ENCODE measurements at places on chromosomes 16 and 17.

DNA sequence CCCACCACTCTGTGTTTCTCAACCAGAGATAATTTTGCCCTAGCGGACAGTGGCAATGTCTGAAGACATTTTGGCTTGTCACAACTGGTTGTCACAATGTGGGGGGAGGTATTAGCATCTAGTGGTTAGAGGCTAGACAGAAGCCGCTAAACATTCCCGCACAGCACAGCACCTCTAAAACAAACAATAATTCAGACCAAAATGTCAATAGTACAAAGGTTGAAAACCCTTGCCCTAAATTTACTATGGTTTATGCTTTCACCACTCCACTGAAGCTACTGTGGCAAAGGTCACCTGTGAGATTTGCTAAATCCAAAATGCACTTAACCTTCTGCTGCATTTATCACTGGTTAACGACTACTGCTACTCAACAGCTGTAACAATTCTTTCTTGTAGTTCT, 14.1 kb downstream of the NUP88 start:
- no peak for DNase-seq

DNA sequence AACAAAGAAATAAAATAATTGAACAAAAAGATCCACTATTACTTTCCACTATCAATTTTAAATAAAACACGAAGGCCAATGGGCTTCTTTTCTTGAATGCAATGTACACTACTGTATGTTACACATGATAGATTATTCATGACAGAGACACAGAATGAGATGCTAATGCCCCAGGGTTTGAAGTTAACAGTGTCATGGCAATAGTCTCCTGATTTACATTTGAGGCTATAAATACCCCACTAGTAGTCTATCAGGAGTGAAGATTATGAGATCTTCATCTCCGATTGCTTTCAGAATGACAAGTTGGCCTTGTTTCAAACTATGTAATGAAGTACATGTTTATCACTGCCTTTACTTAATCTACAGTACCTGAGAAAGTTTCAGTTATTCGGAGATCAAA, 84.4 kb downstream of the RPGRIP1L start:
- no peak for DNase-seq

DNA sequence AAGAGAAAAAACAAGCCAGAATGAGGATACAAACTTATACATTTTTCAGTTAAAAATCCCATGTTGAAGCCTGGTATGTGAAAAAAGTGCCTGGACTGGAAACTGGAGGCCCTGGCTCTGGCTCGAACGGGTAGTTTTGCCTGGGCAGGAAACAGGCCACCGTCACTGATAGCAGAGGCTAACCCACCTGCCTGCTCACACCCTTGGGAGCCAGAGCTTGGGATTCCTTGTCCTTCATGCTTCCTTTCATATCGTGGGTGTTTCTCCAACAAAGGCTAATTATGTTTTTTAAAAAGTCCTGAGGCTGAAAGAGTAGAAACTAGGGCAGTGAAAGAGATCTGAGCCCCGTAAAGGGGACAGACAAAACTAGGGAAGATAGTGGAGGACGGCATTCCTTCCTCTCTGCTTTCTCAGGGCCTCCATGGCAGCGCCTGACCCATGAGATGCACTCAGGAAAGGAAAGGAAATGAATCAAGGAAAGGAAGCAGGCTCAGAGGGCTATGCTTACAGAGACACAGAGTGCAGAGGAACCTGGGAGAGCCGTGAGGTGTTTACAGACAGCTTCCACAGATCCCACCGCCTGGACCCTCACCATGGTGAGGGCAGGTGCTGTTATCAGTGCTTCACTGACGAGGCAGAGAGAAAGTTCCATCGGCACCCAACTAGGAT, 138.1 kb downstream of the PARN start:
- DNase-seq, result no peak

GRCh38 chr17:67111327-67111726, 67.0 kb downstream of the CACNG1 start:
- no peak for DNase-seq

- no peak for DNase-seq
These were observed 122.3 kb upstream of the CIBAR2 start for GRCh38 chr16:85234310-85235204.

GRCh38 chr16:17320009-17320408, 150.8 kb downstream of the XYLT1 start:
- no peak for DNase-seq

- DNase-seq, result no peak
These were observed 64.9 kb downstream of the CYB561 start for GRCh38 chr17:63381101-63381729.

GRCh38 chr17:74632617-74633016, 9.1 kb upstream of the CD300E start:
- no peak for DNase-seq

DNA sequence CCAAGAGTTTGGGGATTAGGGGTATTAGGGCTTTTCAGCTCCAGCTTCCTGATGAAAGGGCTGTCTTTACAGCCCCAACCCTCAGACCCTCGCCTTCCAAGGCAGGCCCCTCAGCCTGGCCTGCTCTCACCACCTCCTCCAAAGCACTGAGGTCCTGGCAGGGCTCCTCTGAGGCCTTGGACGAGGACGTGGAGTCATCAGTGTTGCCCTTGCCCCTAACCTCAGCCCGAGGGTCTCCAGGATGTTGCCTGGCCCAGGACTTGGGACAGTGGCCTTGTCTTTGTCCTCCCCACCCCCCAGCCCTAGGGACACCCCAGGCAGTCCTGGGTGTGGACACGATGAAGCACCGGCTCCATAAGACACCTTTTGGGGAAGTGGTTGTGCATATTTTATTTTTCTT, 28.2 kb downstream of the B9D1 start:
- DNase-seq, result no peak

DNA sequence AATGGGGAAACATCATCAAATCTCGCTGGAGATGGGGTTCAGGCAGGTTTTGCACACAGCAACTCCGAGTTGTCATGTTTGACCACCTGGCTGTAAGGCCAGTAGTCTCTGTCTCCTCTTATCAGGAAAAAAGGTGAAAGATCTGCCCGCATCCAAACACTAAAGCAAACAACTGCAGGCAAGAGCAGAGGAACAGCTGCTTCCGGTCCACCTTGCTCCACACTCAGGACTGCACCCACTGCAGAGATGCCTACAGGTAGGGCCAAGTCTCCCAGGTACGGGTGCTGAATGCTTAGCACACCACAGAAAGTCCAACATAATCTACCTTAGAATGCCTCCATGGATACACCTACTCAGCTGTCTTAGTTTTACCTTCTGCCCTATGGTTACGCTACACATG, 7.3 kb downstream of the TEX2 start:
- no peak for DNase-seq

- no peak for DNase-seq
These were observed 520.8 kb downstream of the HAPSTR1 start for GRCh38 chr16:9612267-9612666.

DNA sequence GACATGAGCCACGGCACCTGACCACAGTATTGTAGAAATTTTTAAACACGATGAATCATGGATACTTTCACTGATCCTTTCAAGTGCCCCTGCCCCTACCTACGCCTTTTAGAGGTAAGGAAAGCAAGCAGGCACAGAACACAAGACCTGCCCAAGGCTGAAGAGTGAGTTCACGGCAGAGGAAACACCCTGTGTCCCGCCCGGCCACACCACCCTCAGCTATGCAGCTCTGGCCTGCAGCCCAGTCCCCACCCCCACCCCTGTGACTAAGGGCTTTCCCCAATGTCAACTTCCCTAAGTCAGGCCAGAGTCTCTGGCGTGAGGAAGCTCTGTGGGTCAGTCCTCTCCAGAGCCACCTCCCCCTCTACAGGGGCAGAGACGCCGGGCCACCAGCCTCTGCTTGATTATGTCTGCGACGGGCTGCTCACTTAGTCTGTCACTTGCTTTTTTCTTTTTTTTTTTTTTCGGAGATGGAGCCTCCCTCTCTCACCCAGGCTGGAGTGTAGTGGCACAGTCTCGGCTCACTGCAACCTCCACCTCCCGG, 8.4 kb downstream of the SLC16A5 start:
- no peak for DNase-seq

- DNase-seq, result no peak
These were observed 51.8 kb upstream of the KDM6B start for GRCh38 chr17:7782240-7782639.

DNA sequence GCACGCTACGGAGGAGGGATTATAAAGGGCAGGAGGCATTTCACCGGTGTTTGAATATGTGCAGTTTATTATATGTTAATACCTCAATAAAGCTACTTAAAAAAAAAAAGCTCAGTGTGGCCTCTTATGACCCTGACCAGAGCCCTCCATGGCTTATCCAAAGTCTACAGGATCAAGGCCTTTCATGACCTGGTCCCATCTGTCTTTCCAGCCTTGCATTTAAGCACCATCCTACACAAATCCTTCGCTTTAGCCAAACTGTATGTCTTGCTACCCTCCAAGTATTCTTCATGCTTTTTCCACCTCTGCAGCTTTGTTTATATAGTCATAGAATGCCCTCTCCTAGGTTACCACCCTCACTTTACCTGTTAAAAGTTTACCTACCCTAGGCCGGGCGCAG, 6.5 kb downstream of the MFSD6L start:
- DNase-seq, result no peak

DNA sequence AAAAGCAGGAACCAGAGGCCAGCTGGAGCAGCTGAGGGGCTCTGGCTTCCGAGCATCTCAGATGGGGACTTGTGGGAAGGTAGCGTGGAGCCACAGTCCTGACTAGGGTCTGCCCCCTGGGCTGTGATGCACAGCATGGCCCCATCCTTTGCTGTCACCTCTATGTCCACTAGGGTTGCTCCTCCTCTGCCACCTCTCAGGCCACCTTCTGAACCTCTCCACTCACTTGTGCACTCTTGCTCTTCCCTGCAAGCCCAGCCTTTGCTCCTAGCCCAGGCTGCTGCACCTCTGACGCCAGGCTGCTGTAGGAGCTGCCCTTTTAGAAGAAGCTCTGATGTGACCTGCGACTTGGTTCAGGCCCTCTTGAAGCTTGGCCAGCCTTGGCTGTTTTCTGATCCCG, 24.3 kb upstream of the SMPD3 start:
- DNase-seq, result no peak

GRCh38 chr17:40841246-40841645, 18.8 kb upstream of the KRT10 start:
- DNase-seq, result no peak

GRCh38 chr17:12567077-12568053, 98.3 kb upstream of the MYOCD start:
- no peak for DNase-seq

- no peak for DNase-seq
These were observed 670 bp downstream of the RPS2 start for GRCh38 chr16:1963806-1964505.

GRCh38 chr17:64315032-64315490, 52.0 kb upstream of the TEX2 start:
- DNase-seq, result no peak

DNA sequence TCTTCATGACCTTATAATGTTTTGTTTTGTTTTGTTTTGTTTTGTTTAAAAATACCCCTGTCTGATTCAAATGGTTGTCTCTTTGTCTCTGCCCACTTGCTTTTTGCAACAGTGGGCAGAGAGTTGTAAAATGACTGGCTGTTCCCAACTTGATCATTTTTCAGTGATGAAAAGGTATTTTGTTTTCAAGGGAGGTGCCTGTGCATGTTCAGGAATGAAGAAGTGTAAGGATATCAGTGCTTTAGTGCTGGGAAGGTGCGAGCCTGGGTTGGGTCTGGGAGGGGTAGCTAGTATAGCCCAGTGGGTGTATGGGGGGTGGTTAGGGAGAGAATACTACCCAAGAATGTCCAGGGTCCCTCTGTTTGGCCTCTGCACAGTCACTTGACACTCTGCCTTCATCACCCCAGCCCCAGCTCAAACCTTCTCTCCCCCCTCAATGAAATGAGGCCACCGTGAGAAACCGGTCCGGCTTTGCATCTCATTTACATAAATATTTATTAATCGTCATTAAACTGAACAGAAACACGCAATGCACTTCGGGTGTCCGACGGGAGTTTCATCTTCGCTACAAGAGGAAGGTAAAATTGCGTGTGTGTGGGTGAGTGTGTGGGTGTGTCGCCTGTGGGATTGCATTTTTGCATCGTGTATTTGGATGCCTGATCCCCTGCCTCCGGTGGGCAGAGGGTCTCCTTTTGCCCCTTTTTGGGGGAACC, 4.3 kb downstream of the NEUROD2 start:
- DNase-seq, result no peak

DNA sequence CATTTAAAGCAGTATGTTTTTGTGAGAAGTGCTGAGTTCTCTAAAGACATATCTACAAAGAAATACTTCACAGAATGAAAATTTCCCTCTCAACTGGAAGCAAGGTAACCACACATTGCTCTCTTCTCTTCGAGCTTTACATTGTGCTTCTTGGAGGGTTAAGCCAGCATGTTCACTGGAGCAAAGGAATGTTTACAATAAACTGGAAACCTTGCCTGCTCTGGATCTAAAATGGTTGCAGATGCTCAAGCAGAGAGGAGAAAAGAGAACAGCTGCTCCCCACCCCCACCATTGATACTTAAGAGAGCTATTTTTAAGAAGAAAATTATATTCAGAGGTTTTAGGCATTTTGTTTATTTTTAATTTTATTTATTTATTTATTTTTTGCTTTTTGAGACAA, 213.1 kb downstream of the CEP112 start:
- no peak for DNase-seq

- no peak for DNase-seq
These were observed 37.4 kb downstream of the CCDC57 start for GRCh38 chr17:82175201-82175600.

GRCh38 chr17:49996495-49997300, 1.7 kb upstream of the DLX3 start:
- DNase-seq, result no peak

DNA sequence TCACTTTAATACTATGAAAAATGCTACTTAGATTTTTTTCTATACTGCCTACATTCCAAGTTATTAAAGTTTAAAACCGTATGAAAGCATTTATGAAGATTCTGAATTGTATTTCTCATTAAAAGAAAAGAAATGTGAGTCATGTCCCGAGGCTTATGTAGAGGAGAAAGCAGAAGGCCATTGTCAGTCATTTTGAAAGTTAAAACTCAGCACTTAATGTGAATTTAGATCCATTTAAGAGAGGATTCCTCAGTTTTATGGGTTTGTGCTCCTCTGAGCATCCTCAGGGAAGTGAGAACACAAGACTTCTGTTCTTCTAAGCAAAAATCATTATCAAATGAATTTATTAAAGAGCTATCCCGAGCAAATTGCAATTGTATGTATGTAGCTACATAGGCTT, 11.8 kb downstream of the C17orf75 start:
- no peak for DNase-seq

- DNase-seq, result no peak
These were observed 24.0 kb downstream of the PDIA2 start for GRCh38 chr16:306911-307370.

DNA sequence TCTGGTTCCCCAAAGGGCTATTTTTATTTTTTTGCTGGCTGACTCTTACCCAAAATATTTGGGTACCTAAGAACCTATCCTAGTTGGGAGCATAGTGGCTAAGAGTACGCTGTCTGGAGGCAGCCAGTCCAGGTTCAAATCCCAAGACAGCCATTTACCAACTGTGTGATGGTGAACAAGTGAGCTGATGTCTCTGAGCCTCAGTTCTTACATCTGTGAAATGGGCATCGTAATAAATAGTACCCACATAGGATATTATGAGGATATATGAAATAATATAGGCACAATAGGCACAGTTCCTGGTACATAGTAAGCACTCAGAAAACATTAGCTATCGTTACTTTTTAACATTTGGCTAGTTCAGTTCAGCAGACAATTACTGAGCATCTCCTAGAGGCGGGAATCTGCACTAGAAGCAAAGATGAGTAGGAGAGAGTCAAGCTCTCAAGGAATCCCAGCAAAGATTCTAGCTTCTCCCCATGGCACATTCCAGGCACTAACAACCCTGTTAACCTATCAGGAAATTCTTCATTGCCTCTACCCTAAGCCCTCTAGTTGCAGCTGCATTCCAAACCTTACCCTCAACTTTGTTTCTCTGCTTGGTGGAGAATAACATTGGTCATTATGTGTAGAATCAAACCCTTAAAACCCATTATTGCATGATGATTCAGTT, 31.6 kb downstream of the GPR139 start:
- DNase-seq, result no peak
